Spleen (tissue), 13 donors: ENCODE measurements at places on chromosomes 2 and 18.

- no peak for DNase-seq
These were observed 17.7 kb upstream of the SERPINB2 start for GRCh38 chr18:63869851-63870250.

DNA sequence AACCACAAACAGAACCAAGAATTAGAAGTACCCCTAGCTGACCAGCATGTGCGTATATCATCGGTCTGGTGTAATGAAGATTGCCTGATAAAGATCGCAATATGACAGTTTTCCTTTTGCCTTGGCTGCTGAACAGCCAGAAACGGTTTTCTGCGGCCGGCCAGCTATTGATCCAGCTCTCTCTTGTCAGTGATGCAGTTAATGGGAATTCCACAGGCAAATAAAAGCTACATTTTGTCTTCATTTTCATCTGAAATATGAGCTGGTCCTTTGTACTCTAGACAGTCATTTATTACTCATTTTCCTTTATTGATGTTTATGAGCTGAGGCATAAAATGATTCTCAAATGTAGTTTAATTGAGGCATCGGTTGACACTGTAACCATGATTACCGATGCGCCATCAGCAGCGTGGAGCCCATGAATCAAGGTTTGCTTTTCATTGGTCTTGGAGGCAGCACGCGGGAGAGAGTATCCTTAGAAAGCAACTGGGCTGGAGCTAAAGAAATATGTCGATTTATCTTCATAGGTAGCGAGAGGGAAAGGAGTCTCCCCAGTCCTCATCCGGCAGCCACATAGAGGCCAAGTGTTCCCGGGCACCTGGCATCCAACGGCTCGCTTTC is 535.2 kb downstream of the GALR1 start:
- DNase-seq = no peak

GRCh38 chr18:50558948-50559751 is 737 bp upstream of the MAPK4 start:
- DNase-seq = no peak

DNA sequence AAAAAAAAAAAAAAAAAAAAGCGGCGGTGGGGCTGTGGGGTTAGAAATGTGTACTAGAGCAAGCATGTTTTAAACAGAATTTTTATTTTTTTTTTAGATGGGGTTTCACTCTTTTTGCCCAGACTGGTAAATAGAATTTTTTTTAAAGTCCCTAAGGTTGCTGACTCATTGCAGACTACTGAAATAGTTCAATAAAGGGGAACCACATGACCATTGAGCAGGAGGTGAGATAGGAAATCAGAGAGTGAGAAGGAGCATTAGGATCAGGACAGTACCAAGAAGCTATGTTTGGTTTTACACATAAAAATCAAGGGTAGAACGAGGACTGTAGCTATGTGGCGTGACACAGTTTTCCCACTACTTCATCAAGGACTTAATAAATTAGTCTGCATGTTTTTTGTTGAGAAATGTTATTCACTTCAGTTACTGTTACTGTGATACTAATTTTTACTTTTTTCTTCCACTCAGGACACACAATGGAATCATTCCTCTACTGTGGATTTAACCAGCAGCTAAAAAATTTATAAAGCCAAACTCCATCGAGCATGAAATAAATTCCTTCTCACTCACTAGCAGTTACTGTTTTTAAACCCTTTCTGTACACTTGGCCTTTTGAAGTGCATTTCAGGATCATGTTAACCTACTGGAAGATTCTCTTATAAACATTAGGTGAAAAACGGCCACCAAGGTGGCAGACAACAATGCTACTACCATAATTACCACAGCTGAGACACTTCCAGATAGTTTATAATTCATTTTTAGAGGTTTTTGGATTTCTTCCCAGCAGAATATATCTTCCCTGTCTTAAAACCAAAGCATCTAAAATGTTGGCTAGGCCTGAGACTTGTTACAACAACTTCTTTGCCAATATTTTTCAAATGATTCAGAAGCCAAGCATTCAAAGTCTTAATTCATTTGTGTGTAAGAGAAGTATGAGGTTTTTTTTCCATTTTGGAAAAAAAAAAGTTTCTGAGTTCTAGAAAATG is 33.2 kb downstream of the LAMA1 start:
- DNase-seq = no peak

- no peak for DNase-seq
These were observed 78.3 kb downstream of the SKA1 start for GRCh38 chr18:50453014-50453680.

DNA sequence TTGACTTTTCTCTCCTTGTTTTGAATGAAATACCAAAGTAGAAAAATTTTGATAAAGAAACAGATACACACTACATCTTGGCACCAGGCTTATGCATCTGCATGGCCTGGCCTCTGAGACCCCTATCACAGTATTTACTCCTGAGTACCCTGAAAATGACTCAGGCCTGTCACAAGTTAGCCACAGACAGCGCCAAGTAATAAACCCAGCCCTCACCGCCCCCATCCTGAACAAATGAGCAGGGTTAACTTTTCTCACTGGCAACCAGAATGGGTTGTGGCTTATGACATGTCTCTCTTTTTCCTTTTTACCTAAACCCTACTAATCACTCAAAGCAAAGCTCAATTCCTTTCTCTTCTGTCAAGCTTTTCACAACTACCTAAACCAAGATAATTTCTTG is 35.3 kb downstream of the SPRED2 start:
- DNase-seq = no peak

GRCh38 chr2:193240752-193241151 is 1046.0 kb upstream of the TMEFF2 start:
- DNase-seq = no peak

DNA sequence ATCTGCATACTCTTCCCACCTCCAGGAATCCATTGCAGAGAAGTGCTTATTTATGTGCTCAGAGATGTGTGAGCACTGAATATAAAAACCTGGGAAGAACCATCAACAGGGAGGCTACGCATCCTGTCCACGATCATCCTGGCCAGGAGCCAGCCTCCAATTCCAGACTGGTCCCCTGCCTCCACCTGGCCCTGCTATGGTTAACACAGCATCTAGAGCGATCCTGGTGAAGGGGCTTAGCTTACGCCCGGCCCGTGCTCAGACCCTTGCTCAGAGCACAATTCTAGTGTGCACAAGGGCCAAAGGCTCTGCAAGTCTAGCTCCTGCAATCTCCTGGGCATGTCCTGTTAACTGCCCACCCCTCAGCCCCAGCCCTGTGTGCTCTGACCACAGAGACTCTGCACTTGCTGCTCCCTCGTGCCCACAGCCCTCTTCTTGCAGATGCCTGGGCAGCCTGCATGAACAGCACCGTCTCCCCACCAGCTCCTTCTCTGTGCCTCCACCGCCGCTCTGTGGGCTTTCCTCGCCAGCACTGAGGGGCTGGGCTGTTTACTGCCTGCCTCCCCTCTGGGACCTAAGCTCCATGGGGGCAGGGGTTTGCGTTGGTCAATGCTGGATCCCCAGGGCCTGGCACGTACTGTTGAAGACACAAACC is 6.5 kb downstream of the PER2 start:
- no peak for DNase-seq

- DNase-seq = no peak
These were observed 261.4 kb upstream of the MEX3C start for GRCh38 chr18:51458861-51459260.

- DNase-seq = no peak
These were observed 13.2 kb upstream of the SCYGR5 start for GRCh38 chr2:227653419-227653818.

DNA sequence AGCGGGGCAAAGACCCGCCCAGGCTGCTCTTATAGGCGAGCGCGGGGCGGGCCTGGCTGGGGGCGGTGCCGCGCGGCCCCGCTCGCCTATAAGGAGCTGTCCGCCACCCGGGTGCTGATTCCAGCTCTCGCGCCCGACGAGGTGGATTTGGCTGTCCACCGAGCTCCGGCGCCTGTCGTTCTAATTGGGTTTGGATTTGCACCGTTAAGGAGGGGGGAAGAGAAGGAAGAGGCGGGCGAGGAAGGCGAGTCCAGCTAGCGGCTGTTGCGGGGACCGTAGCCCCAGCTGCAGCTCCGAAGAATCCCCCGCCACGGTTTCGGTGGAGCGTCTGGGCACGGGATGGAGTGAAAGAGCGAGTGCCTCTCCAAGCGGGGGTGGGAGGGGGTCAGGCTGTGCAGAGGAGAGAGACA is at the start of gene CNTNAP5:
Gene CNTNAP5 (plus strand): TSS at position 117 of the 410 bp plus-strand sequence. CDS start 364 bp downstream, outside the sequence.
- DNase-seq = peak; percentile 73

- no peak for DNase-seq
These were observed 11.4 kb upstream of the ARHGAP25 start for GRCh38 chr2:68723181-68723580.

GRCh38 chr18:34704823-34705222 is 5.3 kb upstream of the DTNA start:
- DNase-seq = no peak

- no peak for DNase-seq
These were observed 122.7 kb downstream of the DNER start for GRCh38 chr2:229591611-229592010.

GRCh38 chr2:43460174-43460546 is 135.7 kb downstream of the THADA start:
- no peak for DNase-seq

GRCh38 chr2:105324101-105324500 is 5.4 kb downstream of the TGFBRAP1 start:
- no peak for DNase-seq

- DNase-seq = no peak
These were observed 37.0 kb downstream of the SMCHD1 start for GRCh38 chr18:2692508-2692907.

GRCh38 chr2:10337449-10338269 is 35.0 kb downstream of the HPCAL1 start:
- peak; percentile 46 for DNase-seq

GRCh38 chr2:69549421-69549820 is 94.1 kb downstream of the AAK1 start:
- no peak for DNase-seq

DNA sequence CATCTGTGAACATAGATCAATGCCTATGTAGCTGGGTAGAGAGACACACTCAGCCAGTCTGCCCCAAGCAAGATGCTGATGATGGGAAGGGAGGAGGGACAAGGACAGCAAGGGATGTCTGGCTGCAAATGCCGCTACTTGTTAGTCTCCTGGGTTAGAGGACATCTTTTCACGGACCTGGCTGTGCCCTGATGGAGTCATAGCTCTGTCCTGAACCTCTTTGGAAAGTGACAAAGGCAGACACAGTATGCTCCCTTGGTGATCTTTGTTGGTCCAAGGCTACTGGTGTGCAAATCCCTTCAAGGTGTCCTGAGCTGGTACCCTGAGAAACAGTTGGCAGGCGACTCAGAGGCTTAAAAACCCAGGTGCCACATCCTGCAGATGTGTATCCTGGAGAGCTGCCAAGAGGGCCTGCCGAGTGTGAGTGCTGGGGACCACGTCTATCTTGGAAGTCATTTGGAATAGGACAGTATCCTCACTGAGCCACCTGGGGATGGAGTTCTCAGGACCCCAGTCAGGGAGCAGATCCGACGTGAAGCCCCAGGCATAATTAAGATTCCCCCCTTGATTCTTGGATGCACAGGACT is 10.8 kb downstream of the FOSL2 start:
- DNase-seq = no peak

- no peak for DNase-seq
These were observed 29.7 kb downstream of the GNLY start for GRCh38 chr2:85723707-85724360.

- no peak for DNase-seq
These were observed 31.9 kb upstream of the RPIA start for GRCh38 chr2:88659538-88659915.

DNA sequence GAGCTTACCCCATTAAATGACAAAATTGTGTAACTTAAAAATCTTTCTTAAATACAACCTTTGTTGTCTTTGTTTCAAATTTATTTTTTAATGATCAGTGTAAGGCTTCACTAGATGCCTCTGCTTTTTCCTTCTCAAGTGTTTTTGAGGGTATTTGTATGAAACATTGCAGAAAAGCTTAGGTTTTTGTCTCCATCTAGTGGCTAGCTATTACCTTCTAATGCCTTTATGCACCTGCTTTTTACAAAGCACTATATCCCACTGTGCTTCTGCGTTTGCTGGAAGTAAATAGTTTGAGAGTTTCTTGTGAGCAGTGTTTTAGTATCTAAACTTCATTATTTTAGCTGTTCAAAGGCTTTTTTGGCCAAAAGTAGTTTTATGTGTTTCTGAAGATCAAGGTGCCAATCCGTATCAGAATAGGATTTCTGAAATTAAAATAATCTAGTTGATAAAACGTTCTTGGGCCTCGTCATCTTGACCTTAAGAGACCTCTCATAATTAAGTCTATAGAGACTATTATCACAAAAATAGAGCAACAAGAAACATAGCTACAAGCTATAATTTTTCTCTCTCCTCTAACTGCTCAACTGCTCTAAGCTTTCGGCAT is 47.0 kb downstream of the IWS1 start:
- no peak for DNase-seq

DNA sequence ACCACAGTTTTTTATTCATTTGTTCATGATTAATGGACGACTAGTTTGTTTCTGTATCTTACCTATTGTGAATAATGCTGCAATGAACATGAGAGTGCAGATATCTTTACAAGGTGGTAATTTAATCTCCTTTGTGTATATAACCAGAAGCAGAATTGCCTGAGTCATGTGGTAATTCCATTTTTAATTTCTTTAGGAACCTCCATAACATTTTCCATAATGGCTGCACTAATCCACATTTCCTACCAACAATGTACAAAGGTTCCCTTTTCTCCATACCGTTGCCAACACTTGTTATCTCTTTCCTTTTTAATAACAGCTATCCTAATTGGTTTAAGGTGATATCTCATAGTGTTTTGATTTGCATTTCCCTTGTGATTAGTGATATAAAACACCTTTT is 36.5 kb downstream of the NCOA1 start:
- no peak for DNase-seq

DNA sequence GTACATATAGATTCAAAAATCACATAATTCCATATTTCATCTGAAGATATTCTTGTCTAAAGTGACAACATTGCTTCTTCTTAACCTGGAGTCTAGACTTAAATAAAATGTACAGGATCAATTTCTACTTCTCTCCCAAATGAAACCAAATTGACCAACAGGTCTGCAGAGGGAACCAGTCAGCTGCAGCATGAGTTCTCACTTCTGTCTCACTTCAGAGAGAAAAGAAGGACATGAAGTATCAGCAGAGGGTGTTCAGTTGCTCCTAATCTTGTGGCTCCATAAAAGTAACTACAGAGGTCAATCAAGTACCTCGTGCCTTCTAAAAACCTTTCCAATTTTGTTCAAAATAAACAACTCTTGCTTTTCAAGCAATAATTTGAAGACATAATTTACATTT is 47.2 kb upstream of the MAP2 start:
- DNase-seq = no peak

- DNase-seq = peak; percentile 81
These were observed 117.9 kb downstream of the ARHGAP15 start for GRCh38 chr2:143246815-143247744.

- no peak for DNase-seq
These were observed 54.3 kb upstream of the ITGA6 start for GRCh38 chr2:172373076-172373475.

DNA sequence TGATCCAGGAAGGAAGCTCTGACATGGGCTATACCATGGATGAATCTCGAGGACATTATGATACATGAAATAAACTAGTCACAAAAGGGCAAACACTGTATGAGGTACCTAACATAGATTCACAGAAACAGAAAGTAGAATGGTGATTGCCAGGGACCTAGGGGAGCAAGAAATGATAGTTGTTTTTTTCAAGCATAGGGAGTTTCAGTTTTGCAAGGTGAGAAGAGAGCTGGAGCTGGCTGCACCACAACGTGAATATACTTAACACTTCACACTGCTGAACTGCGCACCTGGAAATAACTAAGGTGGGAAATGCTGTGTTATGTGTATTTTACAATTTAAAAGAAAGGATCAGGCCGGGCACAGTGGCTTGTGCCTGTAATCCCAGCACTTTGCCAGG is 13.2 kb upstream of the AGAP1 start:
- DNase-seq = no peak
